Activated CD4-positive, alpha-beta T cell treated with anti-CD3 and anti-CD28 coated beads, Interleukin-2, amount 10 ng/mL, durations not matched to agents 7 days and 5 days (primary cell): ENCODE measurements at places on chromosomes 7 and 10.
A peak's percentile ranks its signal among the peaks of the same experiment; 100 is the strongest.

DNA sequence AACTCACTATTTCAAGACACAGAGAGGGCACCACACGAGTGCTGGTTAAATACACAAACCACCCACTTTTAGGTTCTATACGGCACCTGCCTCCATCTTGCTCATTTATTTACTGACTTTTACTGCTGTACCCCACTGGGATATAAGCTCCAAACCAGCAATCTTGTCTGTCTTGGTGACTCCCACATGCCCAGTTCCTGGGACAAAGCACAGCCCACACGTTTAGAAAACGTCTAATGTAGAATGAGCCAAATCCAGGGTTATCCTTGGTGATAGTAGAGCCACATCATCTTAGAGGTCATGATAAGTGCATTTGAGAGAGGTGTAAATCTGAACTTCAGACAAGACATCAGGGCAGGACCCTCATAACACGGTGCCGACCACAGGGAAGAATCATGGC is 73.5 kb downstream of the NUDCD3 start:
- DNase-seq, result no peak

DNA sequence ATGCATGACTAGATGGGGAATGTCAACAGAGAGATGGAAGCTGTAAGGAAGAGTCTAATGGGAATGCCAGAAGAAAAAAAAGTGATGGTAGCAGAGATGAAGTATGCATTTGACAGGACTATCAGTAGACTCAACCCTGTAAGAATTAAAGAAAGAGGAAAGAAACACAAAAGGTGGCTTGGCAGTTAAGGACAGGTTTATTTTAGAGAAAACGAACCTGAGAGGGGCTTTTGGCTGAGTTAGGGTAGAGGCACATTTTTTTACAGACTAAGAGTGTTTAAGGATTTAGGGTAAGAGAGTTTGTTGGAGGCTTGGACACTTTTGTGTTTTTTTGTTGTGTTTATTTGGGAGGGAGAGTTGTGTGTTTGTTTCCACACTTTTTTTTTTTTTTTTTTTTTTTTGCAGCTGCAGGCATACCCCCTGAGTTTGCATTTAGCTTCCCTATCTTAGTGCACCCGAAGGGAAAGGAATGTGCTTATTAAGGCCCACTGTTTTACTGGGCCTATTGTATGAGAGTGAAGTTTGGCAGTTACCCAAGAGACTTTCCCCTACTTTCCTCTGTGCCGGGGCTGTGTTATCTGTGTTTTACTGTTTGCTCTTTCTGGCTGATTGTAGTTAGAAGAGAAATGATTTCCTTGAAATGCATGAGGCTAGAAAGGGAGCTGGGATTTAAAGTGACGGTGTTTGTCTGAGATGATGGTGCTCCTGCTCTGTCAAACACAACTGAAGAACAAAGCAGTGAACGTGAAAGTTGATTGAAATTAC is 32.0 kb downstream of the NPVF start:
- no peak for DNase-seq

DNA sequence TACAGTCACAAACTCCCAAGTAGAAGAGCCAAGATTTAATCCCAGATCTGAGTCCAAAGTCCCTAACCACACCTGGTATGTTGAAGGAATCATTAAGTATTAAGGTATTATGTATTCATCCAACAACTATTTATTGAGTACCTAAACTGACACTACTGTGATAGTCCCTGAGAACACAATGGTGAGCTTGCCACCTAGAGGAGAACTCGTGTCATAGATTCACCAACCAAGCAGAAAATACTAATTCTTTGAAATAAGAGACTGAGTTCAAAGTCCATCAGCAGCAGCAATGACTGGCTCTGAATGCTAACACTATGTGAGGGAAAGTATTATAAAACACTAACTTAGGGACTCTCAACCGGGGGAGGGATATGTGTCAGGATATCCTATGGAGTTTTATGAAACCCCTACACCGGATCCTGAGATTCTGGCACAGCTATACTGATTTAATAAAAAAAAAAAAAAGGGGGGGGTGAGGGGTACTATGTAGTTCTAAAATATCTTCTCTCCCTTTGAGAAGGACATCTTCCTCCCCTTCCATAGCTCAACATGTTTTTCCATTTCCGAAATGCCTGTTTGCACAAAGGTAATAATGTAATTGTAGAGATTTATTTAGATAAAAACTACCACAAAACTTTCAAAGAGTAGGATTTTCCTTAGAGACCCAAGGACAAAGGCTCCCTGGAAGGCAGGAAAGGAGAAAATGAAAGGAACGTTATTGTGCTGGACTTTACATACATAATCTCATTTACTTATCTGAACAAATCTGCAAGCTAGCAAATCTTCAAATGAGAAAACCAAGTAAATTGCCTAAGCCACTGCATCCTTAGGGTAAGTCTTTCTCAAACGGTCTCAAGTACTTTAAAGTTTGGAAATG is 1.6 kb downstream of the NCOA4 start:
- peak; percentile 59 for DNase-seq

GRCh38 chr7:155470186-155470487 is 12.2 kb downstream of the EN2 start:
- DNase-seq, result no peak

DNA sequence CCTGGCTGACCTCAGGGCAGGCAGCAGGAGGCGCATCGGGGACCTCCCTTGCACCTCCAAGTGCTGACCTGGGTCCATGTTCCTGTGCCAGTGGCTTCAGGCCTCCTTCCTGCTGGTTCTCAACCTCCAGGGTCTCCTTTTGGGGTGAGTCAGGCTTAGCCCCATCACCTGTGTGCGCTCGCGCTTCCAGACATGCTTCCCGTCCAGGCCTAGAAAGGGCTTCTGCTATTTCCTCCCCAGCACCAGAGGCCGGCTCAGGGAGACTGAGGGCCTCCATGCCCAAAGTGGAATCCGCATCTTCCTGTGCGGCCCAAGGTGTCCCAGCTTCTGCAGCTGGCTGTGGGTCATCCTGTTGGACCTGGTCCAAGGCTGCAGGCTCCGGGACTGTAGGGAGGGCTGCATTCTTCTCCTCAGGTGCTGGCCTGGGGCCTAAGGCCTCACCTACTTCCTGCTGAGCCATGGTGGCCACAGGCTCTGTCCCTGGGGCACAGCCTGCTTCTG is 5.9 kb downstream of the NACAD start:
- DNase-seq, result no peak

DNA sequence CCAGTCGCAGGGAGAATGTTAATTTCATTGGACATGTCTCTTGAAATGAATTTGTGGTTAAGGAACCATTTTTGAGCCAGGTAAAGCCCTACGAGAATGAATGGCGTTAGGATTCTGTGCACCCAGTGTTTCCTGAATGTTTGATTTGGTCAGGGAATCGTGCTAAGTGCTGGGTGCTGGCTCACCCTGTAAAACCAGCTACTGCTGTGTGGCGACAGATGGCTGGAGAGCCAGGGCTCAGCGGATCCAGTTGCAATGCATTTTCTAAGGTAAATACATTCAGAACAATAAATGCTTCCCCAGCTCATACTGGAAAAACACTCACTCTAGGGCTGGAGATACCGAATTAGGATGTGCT is 355.5 kb downstream of the GLRX3 start:
- no peak for DNase-seq

- DNase-seq, result no peak
These were observed 230.7 kb upstream of the CACNA2D1 start for GRCh38 chr7:82674268-82674667.

- DNase-seq, result no peak
These were observed 28.3 kb upstream of the PIP4K2A start for GRCh38 chr10:22742678-22743077.

GRCh38 chr10:70615784-70616522 is 13.4 kb upstream of the PRF1 start:
- no peak for DNase-seq

GRCh38 chr10:45443101-45444009 is 69.3 kb downstream of the ALOX5 start:
- DNase-seq, result no peak

GRCh38 chr10:48242171-48242904 is 32.2 kb downstream of the FRMPD2 start:
- no peak for DNase-seq

DNA sequence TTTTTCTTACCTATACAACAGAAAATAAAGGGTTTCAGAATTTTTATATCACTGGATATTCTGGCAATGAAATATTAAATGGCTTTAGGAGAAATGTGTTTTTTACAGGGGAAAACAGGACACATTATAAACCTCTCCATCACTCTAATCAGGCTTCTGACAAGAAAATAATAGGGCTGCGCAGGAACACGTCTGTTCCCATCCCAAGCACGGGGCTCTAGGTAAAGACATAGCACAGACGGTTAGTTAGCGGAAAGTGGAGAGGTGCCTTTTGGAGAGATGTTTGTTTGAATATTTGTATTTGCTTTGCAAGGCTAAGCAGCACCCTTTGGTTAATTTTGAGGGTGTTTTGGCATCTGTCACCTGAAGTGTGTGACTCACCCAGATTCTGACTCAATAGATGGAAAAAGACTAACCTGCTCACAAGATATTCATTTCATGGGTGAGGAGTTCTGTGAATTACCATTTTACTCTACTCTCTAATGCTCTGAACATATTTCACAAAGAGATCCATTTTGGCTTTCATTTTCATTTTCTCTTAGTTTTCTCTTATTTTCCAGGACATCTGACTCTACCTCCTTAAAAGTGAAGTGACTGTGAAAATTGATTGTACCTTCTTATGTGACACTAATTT is 174.5 kb upstream of the AKR1E2 start:
- no peak for DNase-seq

- DNase-seq, result no peak
These were observed 187.0 kb upstream of the SLC26A5 start for GRCh38 chr7:103632972-103633371.

- no peak for DNase-seq
These were observed 614.9 kb upstream of the FZD8 start for GRCh38 chr10:36256948-36257356.

DNA sequence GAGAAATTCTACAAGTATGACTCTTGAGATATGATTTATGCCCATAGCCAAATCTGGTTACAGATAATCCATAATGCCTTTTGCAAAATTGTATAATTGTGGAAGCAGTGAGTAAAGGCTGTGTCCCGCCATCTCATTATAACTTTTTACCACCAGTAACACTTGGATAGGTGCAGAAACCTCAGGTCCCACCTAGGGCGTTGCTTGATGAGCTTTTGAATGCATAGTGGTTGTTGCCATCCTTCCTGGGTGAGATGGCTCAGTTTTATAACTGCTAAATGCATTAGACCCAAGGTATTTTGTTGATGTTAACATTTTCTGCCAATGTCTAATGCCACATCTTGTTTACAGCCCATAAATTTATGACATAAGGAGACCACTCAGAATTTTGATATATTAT is 42.9 kb downstream of the CFAP58 start:
- no peak for DNase-seq

DNA sequence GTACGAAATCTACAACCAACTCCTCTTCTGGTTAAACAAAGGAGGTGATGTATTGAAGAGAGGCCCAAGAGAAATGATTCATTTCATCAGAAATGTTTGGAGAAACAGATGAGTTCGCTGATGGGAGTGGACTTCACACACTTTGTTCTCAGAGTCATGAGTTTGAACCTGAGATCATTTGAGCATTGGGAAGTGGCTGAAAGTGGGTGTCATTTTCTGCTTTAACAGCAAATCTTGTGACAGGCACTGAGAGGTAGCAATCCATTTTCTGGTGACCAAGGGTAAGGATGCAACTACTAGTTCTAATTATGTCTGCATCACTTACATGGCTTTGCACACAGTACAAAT is 51.4 kb downstream of the RBM20 start:
- no peak for DNase-seq

GRCh38 chr7:70356787-70357328 is 758.6 kb downstream of the AUTS2 start:
- no peak for DNase-seq

- DNase-seq, result no peak
These were observed 16.5 kb downstream of the DENND11 start for GRCh38 chr7:141685285-141686023.

- no peak for DNase-seq
These were observed 123.6 kb downstream of the TCF7L2 start for GRCh38 chr10:113073549-113074189.

- peak; percentile 80 for DNase-seq
These were observed 13.1 kb upstream of the ARPC1A start for GRCh38 chr7:99312316-99313203.

DNA sequence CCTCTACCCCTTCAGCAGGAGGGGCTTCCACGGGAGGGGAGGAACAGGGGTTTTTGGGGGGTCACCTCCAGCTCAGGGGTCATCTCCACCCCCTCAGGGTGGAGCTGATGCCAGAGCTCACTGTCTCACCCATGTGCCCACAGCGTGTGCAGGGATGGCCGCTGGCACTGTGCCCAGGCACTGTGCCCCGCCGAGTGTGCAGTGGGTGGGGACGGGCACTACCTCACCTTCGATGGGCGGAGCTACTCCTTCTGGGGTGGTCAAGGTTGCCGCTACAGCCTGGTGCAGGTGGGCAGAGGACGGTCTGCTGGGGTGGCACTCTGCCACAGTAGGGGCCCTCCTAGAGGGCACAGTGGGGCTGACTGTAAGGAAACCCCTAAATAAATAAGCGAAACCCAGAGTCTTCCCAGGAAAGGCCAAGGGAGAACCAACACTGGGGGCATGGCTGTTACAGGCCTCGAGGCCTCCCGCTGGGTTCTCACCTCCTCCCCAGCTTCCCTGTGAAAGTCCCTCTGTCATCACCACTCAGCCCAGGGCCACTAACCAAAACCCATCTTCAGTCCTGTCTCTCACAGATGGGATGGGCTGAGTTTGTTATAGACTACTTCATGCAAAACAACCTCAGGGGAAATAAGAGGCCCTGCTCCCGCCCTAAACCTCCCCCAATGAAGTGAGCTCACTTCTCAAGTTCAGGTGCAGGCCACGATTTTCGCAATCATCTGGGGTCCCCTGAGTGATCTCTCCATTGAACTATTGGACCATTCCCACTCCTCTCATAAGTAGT is 7.4 kb upstream of the ZNF467 start:
- no peak for DNase-seq

DNA sequence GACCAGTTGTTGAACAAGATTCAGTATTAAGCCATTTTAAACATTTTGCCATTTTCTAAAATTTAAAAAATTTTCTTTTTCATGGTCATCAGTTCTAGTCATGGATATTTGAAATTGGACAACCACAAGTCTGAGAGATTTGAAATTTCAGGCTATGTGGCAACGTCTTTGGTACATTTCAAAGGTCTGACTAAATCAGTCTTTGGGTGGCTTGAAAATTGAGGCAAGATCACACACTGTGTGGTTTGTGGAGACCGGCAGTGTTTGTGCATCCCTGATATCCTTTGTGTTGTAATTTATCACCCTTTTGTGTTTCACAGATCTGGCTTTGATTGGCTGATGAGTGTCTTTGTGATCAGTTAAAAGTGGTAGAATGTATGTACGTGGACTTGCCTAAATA is 35.7 kb downstream of the CCAR1 start:
- DNase-seq, result no peak

DNA sequence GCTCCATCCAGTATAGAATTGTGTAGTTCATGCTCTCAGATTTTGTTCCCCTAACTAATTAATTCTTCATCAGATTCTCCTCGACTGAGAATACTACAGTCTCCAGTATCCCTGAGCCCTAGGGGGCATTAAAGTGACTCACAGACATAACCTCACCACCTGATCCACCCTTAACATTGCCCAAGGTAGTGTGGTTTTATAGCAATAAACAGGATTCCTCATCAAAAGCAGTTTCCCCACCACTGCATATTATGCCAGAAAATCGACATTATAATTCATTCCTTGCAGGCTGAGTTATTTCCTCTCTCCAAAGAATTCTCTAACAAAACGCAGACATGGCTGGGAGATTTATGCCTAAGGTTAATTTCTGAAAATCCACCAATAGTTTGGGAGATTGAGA is 1402.5 kb upstream of the CELF2 start:
- DNase-seq, result no peak
